ENCODE measurements at places on chromosomes 11 and 22. TPM values are rescaled to one million over a fixed set of nuclear protein-coding genes. Genes with fewer than 3 reads are reported as not detected.

DNA sequence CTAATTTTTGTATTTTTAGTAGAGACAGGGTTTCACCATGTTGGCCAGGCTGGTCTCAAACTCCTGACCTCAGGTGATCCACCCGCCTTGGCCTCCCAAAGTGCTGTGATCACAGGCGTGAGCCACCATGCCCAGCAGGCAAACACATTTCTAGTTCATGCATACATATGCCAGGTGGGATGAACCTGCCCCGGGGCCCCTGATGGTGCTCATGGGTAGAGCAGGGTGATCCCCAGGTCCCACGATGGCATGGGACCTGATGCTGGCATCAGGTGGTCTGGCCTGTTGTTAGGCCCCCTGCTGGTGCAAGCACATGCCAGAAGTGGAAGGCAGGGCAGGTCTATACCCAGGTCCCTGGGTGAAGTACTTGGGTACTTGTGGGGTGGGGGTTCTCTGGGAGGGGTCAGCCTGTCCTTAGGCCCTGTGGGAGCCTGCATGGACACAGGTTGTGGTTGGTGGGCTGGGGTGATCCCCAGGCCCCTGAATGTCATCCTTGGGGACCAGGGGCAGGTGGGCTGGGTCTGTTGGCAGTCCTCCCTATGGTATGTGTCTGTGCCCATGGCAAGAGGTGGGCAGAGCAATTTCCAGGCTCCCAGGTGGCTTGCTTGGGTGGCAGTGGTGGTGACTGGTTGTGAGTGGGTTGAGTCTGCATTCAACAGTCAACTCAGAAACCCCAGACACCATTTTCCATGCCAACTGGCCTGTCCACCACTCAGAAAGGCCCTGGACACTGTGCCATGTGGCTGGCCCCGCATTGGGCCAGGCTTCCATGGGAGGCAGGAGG is 9.6 kb upstream of the RGL4 start:
- peaks cover 5% of the 10 kb centered on the region for H3K4me1 ChIP-seq
- no peak overlapping the region for H3K4me3 ChIP-seq
- no peak overlapping the region for H3K27ac ChIP-seq
- no peak for DNase-seq

- no peaks in the 10 kb centered on the region for H3K27me3 ChIP-seq
- DNase-seq: no peak
- H3K27ac ChIP-seq: no peak overlapping the region
- H3K4me3 ChIP-seq: peak overlapping the region; percentile 19
Measured at GRCh38 chr11:102464859-102465500, 12.4 kb upstream of the TMEM123 start.

UCP2 gene
- 452 TPM for total RNA-seq

PAFAH1B2 gene
- total RNA-seq: 79.8 TPM

GRCh38 chr11:69865707-69866106 is 46.5 kb upstream of the FGF3 start:
- no peak for DNase-seq
- H3K4me1 ChIP-seq: no peaks in the 10 kb centered on the region
- H3K27me3 ChIP-seq: peaks cover 3% of the 10 kb centered on the region
- H3K36me3 ChIP-seq: no peaks in the 10 kb centered on the region

PNPLA5 gene
- total RNA-seq: not detected

DNA sequence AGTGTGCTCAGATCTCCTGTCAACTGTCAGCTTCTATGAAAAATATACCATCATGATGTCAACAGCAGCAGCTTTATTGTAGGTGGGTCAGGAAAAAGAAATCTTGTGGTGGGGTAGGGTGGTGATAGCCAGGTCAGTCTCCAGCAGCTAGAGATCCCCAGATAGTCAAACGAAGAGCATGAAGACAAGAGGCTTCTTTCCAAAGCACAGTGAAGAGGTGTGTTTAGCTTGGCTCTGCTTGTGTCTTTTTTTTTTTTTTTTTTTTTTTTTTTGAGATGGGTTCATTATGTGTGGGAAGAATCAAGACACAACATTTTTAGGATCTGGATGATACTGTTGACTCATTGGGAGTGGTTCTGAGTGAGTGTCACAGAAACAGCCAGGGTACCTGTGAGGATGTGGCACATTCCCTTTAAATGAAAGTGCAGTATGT is 1075.5 kb downstream of the NTM start:
- no peaks in the 10 kb centered on the region for H3K36me3 ChIP-seq
- H3K4me3 ChIP-seq: no peak overlapping the region
- H3K4me1 ChIP-seq: no peaks in the 10 kb centered on the region
- H3K27ac ChIP-seq: no peak overlapping the region
- no peak for DNase-seq

GRCh38 chr11:4960877-4961276 is 5.4 kb upstream of the OR51A2 start:
- no peaks in the 10 kb centered on the region for H3K27me3 ChIP-seq
- no peak overlapping the region for H3K27ac ChIP-seq
- no peak for DNase-seq
- H3K4me1 ChIP-seq: no peaks in the 10 kb centered on the region

DNA sequence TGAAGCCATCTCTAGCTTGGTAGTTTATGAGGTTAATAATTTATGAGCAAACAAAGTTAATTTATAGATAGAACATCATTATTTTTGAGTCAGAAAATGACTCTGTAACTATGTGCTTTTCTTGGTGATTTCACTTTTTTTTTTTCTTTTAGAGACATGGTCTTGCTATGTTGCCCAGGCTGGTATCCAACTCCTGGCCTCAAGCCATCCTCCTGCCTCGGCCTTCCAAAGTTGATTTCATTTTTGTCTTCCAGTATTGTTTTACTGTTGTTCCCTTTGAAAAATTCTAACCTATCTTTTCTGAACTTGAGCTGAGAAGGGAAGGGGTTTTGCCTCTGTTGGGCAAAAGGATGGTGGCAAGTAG is 706 bp upstream of the CXCR5 start:
- H3K36me3 ChIP-seq: no peaks in the 10 kb centered on the region
- peak overlapping the region; percentile 83 for H3K27ac ChIP-seq
- H3K4me3 ChIP-seq: peak overlapping the region; percentile 66
- no peaks in the 10 kb centered on the region for H3K27me3 ChIP-seq
- no peak for DNase-seq

DNA sequence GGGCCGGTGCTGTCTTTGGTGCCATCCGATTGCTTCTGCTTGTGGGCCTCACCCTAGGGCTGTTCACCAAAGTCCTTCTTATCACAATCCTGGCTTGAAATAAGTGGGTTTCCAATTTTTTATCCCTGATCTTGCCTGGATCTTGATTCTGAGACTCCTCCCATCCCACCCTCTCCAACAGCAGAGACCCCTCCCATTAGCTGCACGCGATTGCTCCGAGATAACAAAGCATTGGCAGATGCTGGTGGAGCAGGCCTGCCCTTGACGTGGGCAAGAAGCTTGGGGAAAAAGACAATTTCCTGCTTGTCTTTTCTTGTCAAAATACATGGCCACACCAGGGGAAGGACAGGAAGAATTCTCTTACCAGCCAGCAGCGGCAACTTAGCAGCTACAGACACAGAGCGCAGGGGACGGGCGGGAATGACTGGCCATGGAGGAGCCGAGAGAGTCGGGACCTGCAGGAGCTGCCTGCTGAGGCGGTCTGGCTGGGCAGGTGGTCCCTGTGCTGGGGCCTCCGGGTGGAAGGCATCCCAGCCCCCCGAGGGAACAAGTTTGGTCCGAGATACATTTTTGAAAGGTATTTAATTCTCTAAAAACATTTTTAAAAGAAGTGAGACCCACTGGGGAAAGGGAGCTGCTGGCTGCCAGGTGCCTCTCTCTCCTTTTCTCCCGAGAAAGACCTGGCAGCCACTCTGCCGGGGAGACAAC is 9.7 kb upstream of the BID start:
- H3K36me3 ChIP-seq: peaks cover 1% of the 10 kb centered on the region
- H3K4me1 ChIP-seq: peaks cover 25% of the 10 kb centered on the region
- no peak for DNase-seq
- H3K27me3 ChIP-seq: peaks cover 6% of the 10 kb centered on the region

OR11H1 gene
- total RNA-seq: not detected

DNA sequence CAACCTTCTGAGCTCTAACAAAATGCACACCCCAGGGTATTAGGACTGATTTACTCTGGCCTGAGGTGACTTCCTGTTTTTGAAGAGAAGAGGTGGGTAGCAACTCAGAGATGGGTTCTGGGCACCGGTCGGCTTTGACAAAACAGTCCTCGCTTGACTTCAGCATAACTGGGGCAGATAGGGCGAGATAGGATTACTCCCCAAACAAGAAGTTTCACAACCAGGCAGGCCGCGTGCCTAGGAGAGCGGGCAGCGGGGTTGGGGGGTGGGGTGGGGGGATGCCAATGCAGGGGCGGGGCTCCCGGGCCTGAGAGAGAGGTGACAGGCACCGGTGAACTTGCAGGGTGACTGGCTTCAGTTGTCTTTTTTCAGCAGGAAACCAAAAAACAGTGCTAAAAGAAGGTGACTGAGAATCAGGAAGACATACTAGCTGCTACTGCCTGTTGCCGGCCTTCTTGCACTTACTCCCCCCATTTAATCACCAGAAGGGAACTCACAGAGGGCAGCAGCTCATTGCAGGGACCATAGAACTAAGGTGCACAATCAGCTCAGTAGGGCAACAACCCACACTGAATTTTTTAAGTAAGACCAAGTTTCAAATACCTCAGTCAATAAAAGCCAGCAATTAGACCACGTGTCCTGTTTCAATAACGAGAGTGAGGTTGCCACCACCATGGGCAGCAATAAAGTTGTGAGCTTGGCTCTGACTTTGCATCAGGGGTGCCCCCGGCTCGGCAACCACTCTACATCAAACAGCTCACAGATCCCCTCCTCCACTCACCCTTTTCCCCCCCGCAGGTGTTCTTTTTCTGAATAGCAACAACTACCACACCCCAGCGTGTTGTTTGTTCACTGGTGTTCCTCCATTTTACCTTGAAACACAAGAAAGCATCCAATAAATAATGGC is 37.2 kb upstream of the ETS1 start:
- no peaks in the 10 kb centered on the region for H3K36me3 ChIP-seq
- H3K27ac ChIP-seq: peak overlapping the region; percentile 93
- peak overlapping the region; percentile 74 for H3K4me3 ChIP-seq
- H3K4me1 ChIP-seq: peaks cover 77% of the 10 kb centered on the region
- peak; percentile 85 for DNase-seq
- no peaks in the 10 kb centered on the region for H3K27me3 ChIP-seq

APOL2 gene
- 58.6 TPM for total RNA-seq
